ENCODE measurements at places on chromosomes 5 and 9.

DNA sequence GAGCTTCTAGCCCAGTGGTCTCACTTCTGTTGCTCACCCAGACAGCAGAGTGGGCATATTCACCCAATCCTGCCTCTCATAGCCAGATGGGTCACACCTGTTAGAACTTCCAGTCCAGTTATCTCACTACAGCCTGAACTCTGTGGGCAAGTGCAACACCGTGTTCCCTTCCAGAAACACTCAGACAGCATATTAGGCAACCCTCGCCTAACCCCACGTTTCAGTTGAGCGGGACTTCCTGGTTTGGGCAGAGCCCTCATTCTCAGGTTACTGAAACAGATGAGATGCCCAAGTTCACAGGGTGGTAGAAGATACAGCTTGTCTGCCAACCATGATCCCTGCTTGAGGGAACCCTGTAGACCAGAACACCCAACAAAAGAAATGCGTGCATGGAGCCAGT, 538.2 kb downstream of the CYLC2 start:
- no peak for DNase-seq

DNA sequence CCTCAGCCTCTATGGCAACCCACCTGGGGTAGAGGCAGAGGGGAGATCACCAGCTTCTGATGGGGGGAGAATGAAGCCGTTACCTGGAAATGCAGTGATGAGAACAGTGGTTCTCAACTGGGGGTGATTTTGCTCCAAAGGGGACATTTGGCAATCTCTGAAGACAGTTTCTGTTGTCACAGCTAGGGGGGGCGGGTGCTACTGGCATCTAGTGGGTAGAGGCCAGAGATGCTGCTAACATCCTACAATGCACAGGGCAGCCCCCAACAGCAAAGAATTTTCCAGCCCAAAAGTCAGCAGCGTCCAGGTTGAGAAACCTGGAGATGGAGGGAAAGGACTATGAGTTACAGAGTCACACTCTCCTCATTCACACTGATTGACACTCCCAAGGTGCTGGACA, 84.5 kb downstream of the FGF1 start:
- no peak for DNase-seq

DNA sequence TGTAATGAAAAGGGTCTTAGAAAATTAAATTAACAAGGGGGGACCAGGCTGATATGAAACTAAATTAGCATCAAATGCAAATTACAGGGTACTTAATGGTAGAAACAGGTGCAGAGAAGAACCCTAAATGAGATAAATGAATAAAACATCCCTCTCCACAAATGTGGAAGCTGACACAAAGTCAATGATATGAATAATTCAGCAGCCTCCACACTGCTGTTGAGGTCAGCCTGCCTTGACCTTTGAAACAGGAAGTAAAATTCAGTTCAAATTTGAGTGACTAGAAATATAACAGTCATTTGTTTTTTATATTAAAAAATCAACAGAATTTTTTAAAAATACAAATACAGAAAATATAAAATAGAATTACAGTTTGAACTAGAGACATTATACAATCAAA, 40.0 kb downstream of the EBF1 start:
- no peak for DNase-seq

GRCh38 chr5:83363111-83363885, 108.2 kb upstream of the VCAN start:
- no peak for DNase-seq

GRCh38 chr9:100601216-100601615, 23.3 kb downstream of the CAVIN4 start:
- DNase-seq: no peak

GRCh38 chr5:178532236-178532635, 58.0 kb downstream of the COL23A1 start:
- DNase-seq: no peak

DNA sequence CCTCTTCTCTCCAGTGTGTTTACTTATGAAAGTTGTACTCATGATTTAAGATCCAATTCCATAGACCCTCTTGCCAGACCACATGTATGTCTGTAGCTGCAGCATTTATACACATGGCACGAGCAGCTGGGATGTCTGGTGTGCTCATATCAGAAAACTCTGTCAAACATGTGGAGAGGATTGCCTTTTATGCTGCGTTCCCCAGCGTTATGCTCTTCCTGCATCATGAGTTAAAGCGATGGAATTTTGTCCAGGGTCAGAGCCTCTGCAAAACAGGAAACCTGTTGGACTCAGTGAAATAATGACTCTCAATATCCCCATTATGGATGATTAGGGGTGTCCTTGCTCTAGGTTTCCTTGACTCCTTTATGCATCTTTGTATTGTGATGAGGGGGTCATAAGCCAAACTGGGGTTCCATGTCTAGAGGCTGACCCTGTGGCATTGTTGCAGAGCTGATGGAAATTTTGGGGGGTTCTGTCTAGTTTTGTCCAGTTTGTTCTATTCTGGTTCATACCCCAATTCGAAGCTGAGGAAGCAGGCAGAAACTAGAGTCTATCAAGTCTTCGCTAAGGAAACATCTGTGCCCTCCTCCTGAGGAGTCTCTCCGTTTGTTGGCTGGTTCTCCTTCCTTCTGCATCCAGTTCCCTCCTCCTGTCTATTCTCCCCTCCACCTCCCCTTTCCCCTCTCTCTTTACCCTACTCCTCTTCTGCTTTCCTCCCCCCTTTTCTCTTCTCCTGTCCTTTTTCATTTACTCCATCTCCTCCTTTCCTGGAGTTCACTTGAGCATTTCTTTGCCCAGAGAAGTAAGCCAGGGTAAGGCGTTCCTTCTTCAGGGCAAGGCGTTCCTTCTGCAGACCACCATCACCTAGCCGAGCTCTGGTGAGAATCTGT, 252.8 kb downstream of the MAST4 start:
- DNase-seq: no peak

DNA sequence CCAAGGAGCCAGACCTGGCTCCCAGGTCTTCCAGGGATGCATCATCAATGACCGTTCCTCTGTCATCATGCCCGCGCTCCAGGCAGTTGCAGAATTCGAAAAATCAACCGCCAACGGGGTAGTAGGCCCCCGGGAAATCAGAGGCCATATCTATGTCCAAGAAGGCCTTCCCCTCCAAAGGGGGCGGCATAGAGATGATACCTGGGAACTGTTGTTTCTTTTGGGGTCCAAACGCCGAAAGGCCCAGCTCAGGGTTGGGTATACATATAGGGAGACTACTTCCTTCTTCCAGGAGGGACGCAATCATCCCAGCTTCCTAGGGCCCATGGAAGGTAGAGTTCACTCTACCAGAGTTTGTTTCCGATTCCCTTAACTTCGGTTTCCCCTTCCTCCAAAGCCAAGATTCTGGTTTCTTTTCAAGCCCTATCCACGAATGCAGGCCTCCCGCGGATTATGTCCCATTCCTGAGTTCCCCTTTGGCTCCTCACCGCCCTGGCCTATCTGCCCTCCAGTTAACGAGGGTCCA, 754 bp downstream of the DCAF12 start:
- DNase-seq: no peak

DNA sequence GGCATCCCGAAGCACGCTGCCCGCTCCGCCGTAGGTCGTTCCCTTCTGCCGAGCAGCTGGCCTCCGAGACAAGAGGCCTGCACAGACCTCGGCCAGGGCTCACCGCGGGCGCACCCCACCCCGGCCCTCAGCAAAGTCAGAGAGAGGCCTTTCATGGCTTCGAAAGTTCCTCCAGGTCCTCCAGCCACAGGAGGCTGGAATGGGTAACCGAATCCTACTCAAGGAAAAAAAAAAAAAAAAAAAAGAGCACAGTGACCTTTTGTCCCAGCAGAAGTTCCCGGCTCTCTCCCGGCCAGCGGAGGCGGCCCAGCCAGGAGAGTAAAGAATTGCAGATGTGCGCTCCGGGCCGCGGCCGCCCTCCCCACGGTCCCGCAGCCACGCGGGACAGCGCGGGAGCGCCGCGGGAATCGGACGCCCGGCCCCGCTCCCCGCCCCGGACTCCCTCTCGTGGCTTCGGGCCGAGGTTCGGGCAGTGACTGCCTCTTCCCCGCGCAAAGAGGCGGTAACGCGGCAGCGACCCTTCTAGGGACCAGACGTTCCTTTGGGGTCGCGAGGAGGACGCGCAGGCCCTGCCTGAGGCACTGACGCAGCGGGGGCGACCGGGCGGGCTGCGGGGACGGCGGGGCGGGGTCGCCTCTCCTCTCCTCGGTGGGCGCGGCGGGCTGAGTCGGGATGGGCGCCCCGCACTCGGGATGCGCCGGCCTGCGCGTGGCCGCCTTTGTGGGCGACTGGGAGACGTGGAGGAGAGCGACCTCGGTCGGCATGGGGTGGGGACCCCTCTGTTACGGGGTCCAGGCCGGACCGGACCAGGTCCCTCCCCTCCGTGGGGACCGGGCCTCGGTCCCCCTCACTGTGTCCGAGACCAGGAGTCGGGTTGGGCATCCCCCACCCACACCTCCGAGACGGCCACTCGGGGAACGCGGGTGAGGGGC, 754 bp downstream of the GFPT2 start:
- no peak for DNase-seq

GRCh38 chr5:5218396-5218795, 78.3 kb downstream of the ADAMTS16 start:
- DNase-seq: no peak

GRCh38 chr5:88736494-88736893, 146.5 kb downstream of the MEF2C start:
- no peak for DNase-seq

- no peak for DNase-seq
These were observed 688 bp downstream of the CNTLN start for GRCh38 chr9:17135295-17136160.

GRCh38 chr5:169190849-169191248, 110.1 kb downstream of the SLIT3 start:
- DNase-seq: no peak

GRCh38 chr5:1243487-1244130, 18.4 kb downstream of the SLC6A18 start:
- no peak for DNase-seq

DNA sequence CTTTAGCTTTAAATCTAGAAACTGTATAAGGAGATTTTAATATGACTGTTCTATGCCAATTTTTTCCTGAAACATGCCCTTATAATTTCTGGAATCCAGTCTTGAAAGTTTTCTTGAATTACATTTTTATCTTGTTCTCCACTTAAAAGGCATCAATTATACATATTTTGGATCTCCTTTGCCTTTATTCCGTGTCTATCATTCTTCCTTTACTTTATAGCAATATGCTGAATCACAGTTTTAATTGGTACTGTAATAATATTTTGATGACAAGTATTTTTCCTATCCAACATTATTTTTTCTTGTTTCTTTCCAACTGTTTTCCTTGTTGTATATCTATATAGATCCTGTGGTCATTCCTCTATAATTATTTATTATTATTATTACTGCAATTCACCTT, 361.2 kb downstream of the PIK3R1 start:
- no peak for DNase-seq

DNA sequence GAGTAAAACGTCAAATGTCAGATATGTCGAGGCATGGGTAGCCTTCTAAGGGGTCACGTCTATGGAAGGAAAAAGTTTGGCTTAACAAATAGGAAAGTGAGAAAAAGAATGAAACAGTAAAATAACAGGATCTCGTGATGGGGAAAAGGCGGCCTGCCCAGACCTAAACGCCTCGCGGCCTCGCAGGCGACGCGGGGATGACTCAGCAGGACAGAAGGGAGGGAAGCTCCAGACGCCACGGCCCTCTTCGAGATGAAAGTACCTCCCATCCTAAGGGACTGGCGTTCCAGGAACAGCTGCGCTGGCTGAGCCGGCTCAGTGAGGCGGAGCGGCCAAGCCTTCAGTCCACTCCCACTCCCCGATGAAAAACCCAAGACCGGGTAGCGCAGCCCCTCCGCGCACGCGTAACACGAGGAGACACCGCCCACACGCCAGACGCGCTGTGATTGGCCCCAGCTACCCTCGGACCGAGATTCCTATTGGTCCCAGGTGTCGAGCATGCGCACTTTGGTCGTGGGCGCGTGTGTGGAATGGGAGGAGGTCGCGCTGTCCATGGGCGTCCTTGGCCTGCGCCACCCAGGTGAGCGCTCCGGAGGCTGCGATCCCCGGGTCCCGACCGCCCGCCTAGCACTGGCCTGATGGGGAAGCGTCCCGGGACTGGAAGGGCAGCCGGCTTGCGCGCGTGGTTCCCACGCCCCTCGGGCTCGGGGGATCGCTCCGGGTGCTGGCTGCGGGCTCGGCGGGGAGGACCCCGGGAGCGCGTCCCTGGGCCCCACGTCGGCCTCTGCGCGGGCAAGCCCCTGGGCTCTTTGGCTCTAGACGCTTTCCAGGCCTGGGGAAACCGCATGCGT, 588.5 kb downstream of the MTRR start:
- DNase-seq: peak; percentile 79

DNA sequence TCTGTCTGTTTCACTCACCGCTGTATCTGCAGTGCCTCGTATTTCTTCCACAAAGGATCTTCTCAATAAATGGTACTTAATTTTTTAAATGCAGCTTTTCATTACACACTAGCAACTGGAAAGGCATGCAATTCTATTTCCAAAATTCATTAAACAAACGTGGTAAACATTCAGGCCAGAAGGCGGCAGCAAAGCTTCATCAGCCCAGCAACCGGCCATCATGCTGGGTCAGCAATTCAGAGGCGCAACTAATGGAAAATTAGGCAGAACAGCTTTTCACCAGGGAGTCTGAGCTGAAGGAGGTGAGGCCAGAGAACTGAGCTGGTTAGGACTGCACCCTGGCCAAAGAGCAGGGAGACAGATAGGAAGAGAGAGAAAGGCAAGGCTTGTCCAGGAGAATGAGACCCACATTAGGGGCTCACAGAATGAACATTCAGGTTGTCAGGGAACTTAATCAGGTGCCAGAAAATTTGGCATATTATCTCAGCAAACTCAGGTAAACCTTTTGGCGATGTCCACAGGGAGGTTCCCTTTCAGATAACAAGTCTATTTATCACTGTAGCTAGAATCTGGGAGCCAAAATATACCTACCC, 17.7 kb upstream of the RNF180 start:
- no peak for DNase-seq

DNA sequence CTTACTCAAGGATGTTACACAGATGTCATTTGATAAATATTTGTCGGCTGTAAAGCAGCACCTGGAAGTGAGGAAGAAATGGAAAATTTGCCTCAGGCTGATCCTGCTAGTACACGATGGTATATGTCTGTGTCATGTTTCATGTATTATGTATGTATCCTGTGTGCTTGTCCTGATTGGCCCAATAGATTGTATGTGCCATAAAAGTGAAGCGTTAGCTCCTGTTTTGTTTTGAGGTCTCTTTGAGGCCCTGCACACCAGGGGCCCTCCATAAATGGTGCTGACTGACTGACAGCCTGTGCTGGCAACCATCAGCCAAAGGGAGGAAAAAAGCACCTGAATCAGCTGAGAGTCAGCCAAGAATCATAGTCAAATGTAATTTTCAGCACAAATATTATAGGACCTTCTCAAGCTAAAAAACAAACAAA, 11.8 kb upstream of the LNPEP start:
- DNase-seq: no peak

- DNase-seq: no peak
These were observed 15.4 kb upstream of the ATP6V1G1 start for GRCh38 chr9:114572199-114572598.

DNA sequence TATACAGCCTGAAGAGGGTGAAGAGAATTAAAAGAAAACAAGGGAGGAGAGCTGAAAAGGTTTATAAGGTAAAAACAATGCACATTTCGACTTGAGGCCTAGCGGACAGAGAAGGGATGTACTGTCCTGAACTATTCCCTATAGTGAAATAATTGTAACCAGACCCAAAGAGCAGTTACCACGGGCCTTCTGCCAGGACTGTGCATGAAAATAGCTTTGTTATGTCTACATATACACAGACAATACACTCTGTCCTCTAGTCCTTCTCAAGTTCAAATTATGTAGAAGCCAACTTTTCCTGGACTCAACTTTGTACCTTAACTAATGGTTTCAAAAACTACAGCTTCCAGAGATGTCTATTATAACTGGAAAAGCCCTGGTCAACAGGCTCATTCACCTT, 223.7 kb downstream of the PCSK5 start:
- no peak for DNase-seq

All from stimulated activated CD4-positive, alpha-beta T cell treated with anti-CD3 and anti-CD28 coated beads, Interleukin-15, amount 100 ng/mL, for 1 hour (primary cell).